ENCODE measurements at places on chromosomes 7 and 10.

- DNase-seq: no peak
Observed at GRCh38 chr7:140646931-140647647, 6.5 kb upstream of the DENND2A start.

DNA sequence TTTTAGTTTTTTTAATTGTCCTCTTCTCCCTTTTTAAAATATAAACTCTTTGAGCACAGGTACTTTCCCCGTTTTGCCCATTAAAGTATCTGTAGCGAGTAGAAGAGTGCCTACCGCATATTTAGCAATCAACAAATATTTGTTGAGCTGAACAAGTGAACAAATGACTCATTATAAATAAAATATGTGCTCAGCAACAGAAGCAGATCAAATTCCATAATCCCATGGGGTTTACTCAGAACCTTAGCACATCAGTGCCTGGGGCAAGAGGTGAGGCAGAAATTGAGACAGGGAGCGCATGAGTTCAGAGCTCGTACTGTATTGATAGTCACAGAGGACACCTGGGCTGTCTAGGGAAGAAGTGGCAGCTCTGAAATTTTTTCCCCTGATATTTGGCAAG lies 161.0 kb downstream of the SEM1 start:
- no peak for DNase-seq

GRCh38 chr7:51102828-51103227 lies 213.8 kb downstream of the COBL start:
- no peak for DNase-seq

- DNase-seq: no peak
Observed at GRCh38 chr7:19181634-19182033, 36.4 kb upstream of the FERD3L start.

Measured in activated CD4-positive, alpha-beta T cell treated with anti-CD3 and anti-CD28 coated beads, Interleukin-2, amount 50 U/mL, for 24 hours (primary cell).